ENCODE measurements at places on chromosomes 5 and 9. TPM values are rescaled to one million over a fixed set of nuclear protein-coding genes. Genes with fewer than 3 reads are reported as not detected.

DNA sequence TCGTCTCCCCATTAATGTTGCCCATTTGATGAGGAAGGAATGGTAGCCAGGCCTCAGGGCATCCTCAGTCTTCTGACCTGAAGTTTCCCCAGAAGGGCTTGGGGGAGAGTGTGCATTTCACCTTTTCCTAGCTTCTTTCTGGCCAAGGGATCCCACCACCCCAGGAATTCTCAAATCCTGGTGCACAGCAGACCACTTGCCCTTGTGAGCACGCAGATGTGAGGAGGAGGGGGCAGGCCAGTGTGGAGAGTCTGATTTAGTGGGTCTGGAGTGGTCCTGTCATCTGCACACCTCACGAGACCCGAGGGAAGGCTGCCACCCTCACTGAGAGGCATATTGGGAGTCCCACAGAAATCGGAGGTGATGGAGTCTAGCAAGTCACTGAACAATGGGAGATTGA lies 64.3 kb downstream of the CXXC5 start:
- DNase-seq, result no peak

DNA sequence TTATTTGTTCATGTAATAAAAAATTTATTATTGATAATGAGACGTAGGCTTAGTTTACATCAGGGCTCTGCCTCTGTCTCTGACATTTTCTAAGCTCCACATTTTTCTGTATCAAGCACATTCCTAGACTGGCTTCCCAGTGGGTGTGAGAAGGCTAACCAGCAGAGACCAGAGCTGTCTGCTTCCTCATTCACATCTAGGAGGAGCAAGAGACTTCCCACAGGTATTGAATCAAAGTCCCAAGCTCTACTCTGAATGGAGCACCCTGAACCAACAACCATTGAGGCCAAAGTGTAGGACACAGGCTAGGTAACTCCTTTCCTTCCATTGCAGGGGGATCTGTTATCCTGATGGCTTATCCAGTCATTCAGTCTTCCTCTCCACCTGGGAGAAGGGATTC lies 72.4 kb downstream of the PARP8 start:
- DNase-seq, result no peak

Gene DMRT2
- 16.0 TPM for total RNA-seq

DNA sequence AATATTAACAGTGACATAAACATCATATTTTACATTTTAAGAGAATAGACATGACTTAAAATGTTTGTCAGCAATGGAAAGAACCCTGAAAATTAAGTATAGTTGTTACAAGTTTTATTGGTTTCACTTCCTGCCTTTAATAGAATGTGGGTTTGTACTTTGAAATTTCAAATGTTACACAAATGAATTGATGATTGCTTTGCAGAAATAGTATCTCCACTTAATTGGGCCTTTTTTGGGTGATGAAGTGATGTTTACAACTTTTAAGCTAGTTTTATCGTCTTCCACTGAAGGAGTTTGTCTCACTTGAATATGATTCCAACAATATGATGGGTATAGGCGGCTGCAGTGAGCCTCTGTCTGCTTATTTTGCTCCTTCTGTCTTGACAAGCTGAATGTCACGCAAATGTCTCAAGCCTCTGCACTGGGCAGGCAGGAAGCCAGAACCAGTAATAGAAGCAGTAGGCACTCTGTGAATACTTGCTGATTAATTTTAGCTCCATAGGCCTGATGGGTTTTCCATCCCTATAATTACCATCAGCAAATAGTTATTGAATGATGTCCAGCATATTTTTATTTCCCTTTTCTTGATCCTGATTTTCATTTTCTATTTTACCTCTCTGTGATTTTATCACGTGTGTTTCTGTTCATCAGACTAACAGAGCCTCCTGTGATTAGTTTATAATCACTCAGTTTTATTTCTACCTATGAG lies 10.6 kb upstream of the NR3C1 start:
- DNase-seq, result no peak

- no peak for DNase-seq
These were observed 3.2 kb upstream of the RNU6ATAC start for GRCh38 chr9:134167530-134167931.
